ENCODE measurements at places on chromosomes 16 and 17.

- DNase-seq = no peak
Measured at GRCh38 chr16:88993166-88993761, 16.3 kb upstream of the CBFA2T3 start.

GRCh38 chr17:59845595-59846393 is 46.9 kb downstream of the TUBD1 start:
- DNase-seq = peak; percentile 98

DNA sequence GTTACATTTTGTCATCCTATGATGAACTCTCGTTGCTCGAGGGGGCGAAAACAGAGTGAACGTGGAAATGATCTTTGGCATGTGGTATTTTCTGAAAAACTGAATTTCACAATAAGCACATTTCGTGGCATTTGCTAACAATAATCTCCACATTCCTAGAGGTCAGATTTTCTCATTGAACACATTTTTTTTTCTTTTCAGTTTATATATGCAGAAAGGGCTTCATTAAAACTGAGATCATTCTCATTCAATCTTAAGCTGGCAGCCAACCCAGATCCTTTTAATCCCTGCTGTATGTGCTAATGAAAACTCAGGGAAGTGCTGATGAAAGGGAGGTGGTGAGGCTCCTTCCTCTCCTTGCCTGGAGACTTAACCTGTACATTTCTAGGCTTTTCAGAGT is 52.6 kb downstream of the PRKCA start:
- no peak for DNase-seq

GRCh38 chr17:76273445-76274111 is 8.4 kb downstream of the UBALD2 start:
- no peak for DNase-seq

- peak; percentile 97 for DNase-seq
Measured at GRCh38 chr16:86590501-86591144, 12.3 kb downstream of the FOXL1 start.

DNA sequence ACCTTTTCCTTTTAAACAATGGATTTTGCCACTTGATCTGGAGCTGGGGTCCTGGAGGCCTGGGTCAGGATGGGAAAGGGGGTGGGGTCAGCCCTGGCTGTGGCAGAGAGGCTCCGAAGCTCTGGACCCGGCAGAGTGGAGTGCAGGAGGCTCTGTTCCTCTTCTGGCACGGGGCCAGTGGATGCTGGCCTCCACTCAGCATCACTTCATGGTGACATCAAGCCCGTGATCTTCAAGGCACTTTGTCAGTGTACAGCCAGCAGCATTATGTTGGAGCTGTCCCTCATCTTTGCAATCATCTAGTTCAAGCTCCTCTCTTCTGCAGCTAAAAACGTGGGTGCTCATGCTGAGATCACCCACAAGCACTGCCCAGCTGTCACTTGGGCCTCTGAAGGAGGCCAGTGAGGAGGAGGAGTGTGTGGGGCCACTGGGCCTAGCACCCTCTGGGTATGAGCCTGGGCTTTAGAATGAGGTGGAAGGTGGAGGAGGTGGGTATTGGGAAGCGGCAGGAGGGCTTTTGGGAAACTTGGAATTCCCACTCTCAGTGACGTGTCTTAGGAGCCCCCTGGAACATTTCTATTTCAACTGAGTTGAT is 45.9 kb upstream of the MGAT5B start:
- DNase-seq = no peak

- no peak for DNase-seq
Measured at GRCh38 chr17:81909966-81910839, 996 bp downstream of the PCYT2 start.

DNA sequence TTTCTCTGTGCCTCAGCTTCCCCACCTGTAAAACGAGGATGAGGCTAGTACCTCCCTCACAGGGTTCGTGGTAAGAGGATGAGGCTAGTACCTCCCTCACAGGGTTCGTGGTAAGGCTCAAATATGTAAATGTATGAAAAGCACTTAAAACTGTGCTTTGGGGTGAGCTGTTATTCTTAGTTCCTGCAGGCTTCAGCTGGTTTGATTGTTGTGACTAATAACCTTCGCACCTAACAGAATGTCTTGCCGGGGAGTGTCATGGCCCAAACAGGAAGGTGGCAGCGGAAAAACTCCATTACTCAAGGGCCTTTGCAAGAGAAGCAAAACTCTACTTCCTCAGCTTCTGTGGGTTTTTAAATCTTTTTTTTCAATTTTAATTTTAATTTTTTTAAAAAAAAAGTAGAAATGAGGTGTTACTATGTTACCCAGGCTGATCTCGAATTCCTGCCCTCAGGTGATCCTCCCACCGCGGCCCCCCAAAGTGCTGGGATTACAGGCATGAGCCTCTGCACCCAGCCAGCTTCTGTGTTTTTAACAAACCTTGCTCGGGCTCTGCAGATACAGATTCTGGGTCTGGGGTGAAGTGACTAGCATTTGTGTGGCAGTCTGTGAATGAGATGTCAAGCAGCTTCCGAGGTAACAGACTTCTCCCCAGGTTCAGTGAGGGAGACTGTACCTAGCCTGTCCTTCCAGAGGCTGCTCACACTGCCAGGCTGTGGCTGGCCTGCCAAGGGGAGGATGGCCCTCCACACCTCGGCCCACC is 103.0 kb downstream of the RAB11FIP4 start:
- DNase-seq = peak; percentile 84

DNA sequence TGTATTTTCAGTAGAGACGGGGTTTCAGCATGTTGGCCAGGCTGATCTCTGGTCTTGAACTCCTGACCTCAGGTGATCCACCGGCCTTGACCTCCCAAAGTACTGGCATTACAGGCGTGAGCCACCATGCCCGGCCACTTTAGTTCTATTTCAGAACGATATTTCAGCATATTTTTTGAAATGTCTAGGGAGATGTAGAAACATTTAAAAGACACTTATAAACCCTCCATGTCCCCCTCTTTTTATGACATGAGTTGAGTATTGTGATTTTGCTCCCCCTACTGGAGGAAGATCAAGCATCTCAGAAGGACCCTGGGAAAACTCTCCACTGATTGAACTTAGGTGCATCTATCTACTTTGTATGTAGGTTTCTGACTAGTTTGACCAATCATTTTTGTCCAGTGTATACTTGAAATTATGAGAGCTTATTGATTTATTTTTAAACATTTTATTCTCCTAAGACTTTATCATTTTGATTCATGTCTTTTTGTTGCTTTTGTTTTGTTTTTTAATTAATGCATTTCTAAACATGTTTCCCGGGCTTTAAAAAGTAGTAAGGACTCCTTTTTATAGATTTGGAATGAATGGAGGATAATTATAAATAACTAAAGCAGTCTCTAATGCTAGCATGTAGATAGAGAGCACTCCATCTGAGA is 105.1 kb downstream of the CHD9 start:
- peak; percentile 53 for DNase-seq

GRCh38 chr16:59242556-59242955 is 508.4 kb upstream of the GOT2 start:
- DNase-seq = no peak

- DNase-seq = no peak
Measured at GRCh38 chr17:29089601-29090044, 46.7 kb downstream of the PIPOX start.

Data from bronchial epithelial cell (primary cell).